Adipocyte (in vitro differentiated cells): ENCODE measurements at places on chromosomes 12 and 14.
A peak's percentile ranks its signal among the peaks of the same experiment; 100 is the strongest.

DNA sequence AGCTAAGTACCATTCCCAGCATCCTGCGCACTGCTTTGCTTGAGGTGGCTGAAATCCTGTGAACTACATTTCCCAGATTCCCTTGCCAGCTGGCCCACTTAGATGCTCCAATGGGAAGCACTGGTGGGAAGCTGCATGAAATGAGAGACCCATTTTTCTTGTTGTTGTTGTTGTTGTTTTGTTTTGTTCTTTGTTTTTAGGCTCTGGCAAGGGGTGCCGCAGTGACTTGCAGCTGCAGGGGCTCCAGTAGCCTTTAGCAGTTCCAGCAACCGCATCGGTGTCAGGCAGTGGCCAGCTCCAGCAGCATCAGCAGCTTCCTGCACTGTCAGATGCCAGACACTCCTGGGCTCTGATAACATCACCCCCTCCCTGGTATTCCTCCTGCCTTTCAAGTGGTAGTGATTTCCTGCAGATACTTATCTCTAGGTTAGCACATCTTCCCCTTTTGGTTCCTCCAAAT lies 8.8 kb upstream of the EGLN3 start:
- DNase-seq: no peak

GRCh38 chr12:27821259-27821973 lies 41.4 kb upstream of the MANSC4 start:
- DNase-seq: peak; percentile 92

DNA sequence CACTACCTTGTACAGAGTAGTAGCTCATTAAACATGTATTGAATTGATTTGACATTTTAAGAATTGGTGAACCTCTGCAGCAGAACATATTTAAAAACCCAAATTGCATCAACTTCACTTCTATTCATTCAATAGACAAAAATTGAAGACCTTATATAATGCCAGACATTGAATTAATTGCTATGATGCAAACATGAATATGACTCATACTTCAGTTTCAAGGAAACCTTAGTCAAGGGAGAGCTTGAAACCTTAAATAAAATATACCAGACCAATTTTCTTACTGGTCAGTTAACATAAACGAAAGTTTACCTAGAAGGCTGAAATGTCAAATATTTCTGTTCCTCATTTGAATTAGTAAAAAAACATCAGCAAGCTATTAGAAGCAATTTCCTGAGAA lies 5.0 kb upstream of the MGAT4C start:
- DNase-seq: peak; percentile 41

- DNase-seq: peak; percentile 7
These were observed 55.4 kb upstream of the GARIN2 start for GRCh38 chr14:67133595-67134441.

DNA sequence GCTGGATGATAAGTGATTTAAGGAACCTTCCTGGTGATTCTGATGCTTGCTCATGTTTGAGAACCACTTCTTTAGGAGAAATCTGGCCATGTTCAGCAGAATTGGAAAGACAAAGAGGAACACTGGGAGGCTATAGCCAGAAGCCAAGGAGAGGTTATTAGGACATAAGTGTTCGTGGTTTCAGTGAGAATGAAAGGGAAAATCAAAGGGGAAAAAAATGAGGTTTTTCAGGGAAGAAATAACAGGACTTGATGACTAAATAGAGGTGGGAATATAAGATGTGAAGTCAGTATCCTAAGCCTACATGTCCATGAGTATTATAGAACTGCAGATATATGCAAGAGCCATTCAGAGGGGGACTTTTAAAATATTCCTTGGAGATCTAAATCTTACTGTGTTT lies 95.6 kb downstream of the DAAM1 start:
- DNase-seq: no peak

GRCh38 chr14:22980672-22981089 lies 1.7 kb downstream of the AJUBA start:
- DNase-seq: peak; percentile 72

DNA sequence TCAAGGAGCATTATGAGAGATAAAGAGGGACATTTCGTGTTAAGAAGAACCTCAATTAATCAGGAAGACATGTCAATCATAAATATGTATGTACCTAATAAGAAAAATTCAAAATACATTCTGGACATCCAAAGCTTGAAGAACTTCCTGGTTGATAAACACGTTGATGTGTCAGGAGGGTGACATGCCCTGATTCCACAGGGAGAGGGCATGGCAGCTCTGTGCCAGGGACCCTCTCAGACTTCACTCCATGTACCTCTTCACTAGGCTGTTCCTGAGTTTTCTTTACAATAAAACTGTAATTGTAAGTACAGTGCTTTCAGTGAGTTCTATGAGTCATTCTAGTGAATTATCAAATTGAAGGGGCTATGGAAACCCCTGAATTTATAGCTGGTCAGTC lies 163.5 kb downstream of the CFAP54 start:
- no peak for DNase-seq

DNA sequence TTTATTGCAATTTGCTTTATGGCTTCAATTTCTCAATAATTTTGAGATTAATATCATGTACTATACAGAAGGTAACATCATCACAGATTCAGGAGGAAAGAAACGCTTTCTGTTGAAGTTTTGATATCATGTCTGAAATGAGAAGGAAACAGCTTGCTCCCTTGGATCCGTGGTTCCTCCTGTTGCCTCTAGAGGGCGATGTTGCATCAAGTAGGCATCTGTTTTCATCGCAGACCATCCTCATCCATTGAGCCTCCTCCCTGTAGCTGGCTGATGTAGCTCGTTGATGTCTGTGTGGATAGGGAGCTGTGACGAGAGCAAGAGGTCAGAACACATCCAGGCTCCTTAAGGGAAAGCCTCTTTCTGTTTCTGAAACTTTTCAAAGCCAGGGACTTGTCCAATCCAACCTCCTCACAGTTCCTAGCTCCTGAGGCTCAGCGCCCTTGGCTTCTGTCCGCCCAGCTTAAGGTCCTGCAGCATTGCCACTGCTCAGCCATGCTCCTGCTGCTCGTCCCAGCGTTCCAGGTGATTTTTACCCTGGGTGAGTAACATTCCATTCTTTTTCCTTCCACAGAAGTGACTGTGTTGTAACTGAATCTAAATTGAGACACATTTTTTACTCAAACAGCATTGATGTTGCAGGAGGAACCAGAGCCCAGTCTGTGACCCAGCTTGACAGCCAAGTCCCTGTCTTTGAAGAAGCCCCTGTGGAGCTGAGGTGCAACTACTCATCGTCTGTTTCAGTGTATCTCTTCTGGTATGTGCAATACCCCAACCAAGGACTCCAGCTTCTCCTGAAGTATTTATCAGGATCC lies 304.8 kb upstream of the OR4E1 start:
- DNase-seq: peak; percentile 4

GRCh38 chr12:8123124-8123912 lies at the start of gene CLEC4A:
CLEC4A (plus strand) TSS chr12:8123617; CDS start chr12:8123879, 262 bp downstream.
- DNase-seq: no peak

DNA sequence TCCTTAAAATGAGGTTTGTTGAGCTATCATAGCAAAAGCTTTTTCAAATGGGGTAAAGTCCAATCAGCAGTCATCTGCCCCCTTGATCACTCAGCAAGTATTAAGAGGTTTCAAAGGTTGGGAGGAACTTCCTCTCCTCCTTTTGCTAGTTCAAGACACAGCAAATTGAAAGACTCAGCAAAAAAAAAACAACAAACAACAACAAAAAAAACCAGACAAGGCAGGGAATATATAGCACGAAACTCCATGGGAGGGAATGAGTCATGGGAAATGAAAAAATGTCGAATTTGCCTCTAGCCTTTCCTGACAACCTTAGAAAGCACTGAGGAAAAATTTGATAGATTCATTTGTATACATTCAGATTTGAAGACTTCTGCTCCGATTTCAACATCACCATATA lies 1.6 kb upstream of the SLC7A8 start:
- DNase-seq: peak; percentile 70

- DNase-seq: peak; percentile 53
These were observed 559 bp downstream of the SYNJ2BP start for GRCh38 chr14:70416338-70416724.

DNA sequence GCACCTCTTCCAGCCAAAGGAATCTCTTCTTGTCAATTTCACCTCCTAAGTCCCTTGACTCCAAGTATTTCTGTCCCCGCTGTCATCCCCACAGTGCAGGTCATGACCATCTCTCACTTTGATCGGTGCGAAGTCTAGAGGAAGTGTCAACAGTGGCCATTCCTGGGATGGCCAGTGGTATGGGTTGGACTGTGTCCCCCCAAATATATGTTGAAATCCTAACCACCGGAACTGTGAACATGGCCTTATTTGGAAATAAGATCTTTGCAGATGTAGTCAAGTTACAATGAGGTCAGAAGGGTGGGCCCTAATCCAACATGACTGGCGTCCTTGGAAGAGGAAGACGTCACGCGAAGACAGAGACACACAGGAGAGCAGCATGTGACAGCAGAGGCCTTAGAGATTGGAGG lies 155.9 kb upstream of the PRMT8 start:
- no peak for DNase-seq

GRCh38 chr12:78865516-78865915 lies 942 bp downstream of the SYT1 start:
- no peak for DNase-seq

DNA sequence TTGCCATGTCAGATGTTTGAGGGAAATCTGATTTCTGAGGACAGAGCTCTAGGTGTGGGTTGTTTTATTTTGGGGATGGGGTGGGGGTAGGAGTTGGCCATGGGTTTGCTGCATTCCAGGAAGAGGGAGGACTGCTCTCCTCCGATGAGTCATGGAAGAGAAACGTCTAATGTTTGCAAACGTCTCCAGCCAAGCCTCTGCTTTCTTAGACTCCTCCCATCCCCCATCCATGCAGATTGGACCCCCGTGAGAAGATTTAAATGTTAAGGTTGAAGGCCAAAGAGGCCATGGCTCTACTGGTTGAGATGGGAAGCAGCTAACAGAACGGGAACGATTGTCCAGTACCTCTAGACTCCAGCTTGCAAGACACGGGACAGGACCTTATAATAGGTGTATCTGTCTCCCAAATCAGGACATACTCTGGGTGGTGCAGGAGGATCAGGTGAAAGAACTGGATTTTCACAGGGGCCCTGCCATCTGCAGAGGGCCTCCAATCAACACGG lies 11.4 kb upstream of the ATP2A2 start:
- DNase-seq: peak; percentile 77
